ENCODE measurements at places on chromosomes 1 and 21. TPM values are rescaled to one million over a fixed set of nuclear protein-coding genes. Genes with fewer than 3 reads are reported as not detected.

Gene RUNX1
- total RNA-seq = 99.9 TPM

Gene NPR1
- total RNA-seq = 0.16 TPM

Gene CIART
- total RNA-seq = 2.0 TPM

Gene KCNT2
- not detected for total RNA-seq

Gene SYT2
- not detected for total RNA-seq

Gene FOXE3
- total RNA-seq = not detected

Gene FAM89A
- 18.9 TPM for total RNA-seq

Gene OR2T2
- total RNA-seq = not detected

Gene TNFSF4
- 0.63 TPM for total RNA-seq

Gene MYOG
- total RNA-seq = not detected

Gene GPR25
- total RNA-seq = 0.16 TPM

Gene LAMC2
- not detected for total RNA-seq

Gene ANKRD65
- not detected for total RNA-seq

Gene AGMAT
- 23.1 TPM for total RNA-seq

Gene ZFP69B
- total RNA-seq = 8.0 TPM

Gene PDC
- total RNA-seq = not detected

Gene PTGS2
- total RNA-seq = 1.2 TPM

Gene CLCA2
- not detected for total RNA-seq

Gene RAVER2
- total RNA-seq = 1.8 TPM

Gene PRAMEF7
- not detected for total RNA-seq

Gene PADI2
- total RNA-seq = 0.14 TPM

Gene SPRR3
- not detected for total RNA-seq

Gene TMEM69
- total RNA-seq = 40.6 TPM

Gene RSPH1
- total RNA-seq = not detected

Gene TFAP2E
- 0.76 TPM for total RNA-seq

Gene FCGR2B
- 0.13 TPM for total RNA-seq

Gene PDZK1
- not detected for total RNA-seq

Gene CFHR3
- 0.18 TPM for total RNA-seq

Gene RAD54L
- total RNA-seq = 32.8 TPM

Gene STUM
- not detected for total RNA-seq

Gene AUNIP
- total RNA-seq = 4.1 TPM

Gene KMO
- total RNA-seq = 0.91 TPM

Gene OLIG2
- not detected for total RNA-seq

Gene GPR37L1
- not detected for total RNA-seq

Gene HPCAL4
- 0.38 TPM for total RNA-seq

Gene SYPL2
- total RNA-seq = 0.37 TPM

Gene AURKAIP1
- 218 TPM for total RNA-seq

Gene PTPRC
- 224 TPM for total RNA-seq

Gene IL19
- 0.19 TPM for total RNA-seq

Gene CD1E
- total RNA-seq = not detected

Gene PRAMEF2
- total RNA-seq = not detected

Gene PTPN14
- 3.1 TPM for total RNA-seq

Gene MTX1
- total RNA-seq = 77.7 TPM

Gene GJA4
- total RNA-seq = not detected

Gene FMN2
- total RNA-seq = not detected

Gene VHLL
- not detected for total RNA-seq

Gene TRAF5
- 20.6 TPM for total RNA-seq

Gene PPIH
- total RNA-seq = 122 TPM

Gene S100A2
- total RNA-seq = 1.2 TPM

Gene SH2D1B
- not detected for total RNA-seq

Measured in activated T-cell treated with anti-CD3 and anti-CD28 coated beads, Interleukin-2, amount 50 U/mL, for 4 hours (primary cell).